AG10803 (cell line): ENCODE measurements at places on chromosomes 3 and 15.

DNA sequence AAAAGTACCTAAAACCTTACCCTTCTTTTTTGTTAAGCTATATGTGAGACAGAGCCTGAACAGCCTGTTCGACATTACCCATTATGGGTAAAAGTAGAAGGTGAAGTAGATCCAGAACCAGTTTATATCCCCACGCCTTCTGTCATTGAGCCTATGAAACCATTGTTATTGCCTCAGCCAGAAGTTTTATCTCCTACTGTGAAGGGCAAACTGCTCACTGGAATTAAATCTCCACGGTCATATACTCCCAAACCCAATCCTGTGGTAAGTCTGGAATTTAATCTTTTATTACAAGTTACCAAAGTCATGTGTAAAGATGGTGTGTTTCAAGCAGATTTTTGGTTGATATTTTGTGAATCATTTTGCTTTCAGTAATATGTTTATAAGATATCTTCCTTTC is 47.1 kb upstream of the MAPKBP1 start:
- peak; percentile 31 for DNase-seq

GRCh38 chr3:2525968-2526367 is 427.3 kb downstream of the CNTN4 start:
- no peak for DNase-seq

- DNase-seq = no peak
Observed at GRCh38 chr3:47019201-47019600, 39.7 kb downstream of the NBEAL2 start.

GRCh38 chr3:21979706-21980105 is 228.7 kb upstream of the ZNF385D start:
- peak; percentile 34 for DNase-seq

DNA sequence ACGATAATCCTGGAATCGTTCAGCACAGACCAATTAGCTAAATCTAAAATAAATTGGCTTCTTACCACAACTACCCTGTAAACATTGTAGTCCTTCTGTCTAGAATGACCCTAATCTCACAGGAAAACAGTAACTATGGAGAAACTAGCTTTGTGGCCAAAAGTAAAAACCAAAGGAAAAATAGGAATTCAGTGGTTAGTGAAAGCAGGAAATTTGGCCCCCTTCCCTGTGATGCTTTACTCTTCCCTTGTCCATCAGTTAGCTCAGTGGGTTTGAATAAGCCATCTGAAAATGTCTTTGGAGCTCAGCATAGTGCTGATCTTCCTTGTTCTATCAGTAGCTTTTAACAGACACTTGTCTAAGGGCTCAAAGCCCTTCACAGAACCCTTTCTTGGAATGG is 1.6 kb downstream of the NMD3 start:
- DNase-seq = peak; percentile 57

DNA sequence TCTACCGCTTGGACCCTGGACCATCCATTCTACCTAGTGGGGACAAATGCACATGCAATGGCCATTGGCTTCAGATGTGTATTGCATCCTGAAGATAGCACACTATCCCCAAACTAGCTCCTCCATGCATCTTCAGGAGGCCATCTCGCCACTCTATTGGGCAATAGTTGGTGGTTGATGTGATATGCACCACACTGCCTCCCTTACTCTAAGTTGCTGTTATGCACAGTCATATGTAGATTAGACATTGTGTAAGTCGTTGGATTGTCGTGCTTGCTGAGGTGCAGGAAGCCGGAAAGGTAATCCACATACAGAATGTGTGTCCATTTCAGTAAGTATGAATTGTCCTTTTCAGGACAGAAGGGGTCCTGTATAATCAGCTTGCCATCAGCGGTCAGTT is 26.7 kb upstream of the PLA2G4D start:
- DNase-seq = no peak

GRCh38 chr15:98150084-98150483 is 189.6 kb downstream of the ARRDC4 start:
- DNase-seq = no peak

- no peak for DNase-seq
Observed at GRCh38 chr3:61353382-61353781, 102.1 kb upstream of the FHIT start.

DNA sequence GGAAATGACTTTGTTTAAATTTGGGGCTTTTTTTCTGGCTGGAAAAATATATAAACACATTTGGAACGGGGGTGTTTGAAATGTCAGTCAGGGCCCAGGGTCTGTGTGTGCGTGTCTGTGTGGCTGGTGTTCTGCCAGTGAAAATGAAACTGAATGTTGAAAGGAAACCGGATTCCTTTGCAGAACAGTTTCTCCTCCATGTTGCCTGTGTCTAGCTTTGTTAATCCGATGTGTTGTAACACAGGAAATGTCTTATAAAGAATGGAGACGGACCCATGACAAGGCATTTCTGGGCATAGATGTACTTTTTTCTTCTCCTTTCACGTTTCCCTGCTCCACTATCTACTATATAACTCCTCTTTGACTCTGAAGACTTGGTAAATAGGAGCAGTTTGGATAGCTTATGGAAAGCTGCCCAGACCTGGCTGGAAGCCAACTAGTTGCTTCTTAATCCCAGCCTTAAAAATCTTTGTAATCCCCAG is 2.8 kb downstream of the SQOR start:
- DNase-seq = peak; percentile 93

DNA sequence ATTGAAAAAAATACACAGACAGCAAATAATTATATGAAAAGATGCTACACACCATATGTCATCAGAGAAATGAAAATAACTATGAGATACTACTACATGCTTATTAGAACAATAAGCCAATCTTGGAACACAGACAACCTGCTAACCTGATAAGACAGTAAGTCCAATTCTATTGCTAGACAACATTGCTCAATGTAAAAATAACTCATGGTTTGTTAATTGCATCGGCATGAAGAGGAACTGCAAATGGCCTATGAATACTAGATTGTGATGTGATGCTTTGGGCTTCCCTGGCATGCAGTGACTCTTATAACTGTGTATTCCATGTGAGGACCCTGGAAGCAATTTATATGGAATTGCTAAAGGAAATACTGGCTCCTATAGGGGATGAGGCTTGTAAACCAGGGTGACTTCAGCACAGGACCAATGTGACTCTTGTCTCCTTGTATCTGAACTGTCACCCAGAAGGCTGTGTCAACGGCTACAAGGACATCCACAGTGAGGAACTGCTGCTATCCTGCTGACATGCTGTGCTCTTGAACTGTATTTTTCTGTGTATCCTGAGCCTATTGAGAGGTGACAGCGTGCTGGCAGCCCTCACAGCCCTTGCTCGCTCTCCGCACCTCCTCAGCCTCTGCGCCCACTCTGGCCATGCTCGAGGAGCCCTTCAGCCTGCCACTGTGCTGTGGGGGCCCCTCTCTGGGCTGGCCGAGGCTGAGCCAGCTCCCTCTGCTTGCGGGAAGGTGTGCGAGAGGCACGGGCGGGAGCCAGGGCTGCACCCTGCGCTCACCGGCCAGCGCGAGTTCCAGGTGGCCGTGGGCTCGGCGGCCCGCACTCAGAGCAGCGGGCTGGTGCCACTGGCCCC is 385.7 kb downstream of the CNTN4 start:
- no peak for DNase-seq

- DNase-seq = no peak
Observed at GRCh38 chr3:103672346-103672745, 1237.5 kb downstream of the ZPLD1 start.

GRCh38 chr15:79373113-79373512 is 59.0 kb upstream of the MINAR1 start:
- peak; percentile 4 for DNase-seq

GRCh38 chr3:100682056-100682853 is 27.0 kb upstream of the TFG start:
- no peak for DNase-seq
